ENCODE measurements at places on chromosomes 11 and 22.

DNA sequence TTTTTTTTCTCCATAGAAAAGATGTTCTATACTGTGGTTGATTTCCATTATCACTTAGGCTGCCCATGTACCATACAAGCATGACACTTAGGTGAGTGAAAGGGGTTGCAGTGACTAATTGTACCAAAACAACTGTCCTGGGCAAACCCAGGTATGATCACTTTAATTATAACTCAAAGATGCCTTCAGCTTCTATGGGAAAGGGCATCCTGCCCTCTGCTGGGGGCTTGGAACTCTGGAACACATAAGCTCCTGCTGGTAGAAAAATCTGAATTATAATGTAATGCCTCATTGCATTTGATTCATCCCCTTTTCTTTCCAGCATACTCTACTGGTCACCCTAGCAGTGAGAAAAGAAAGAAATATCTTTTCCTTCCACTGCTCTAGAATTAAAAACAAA lies 206.3 kb downstream of the DDX10 start:
- DNase-seq = no peak

DNA sequence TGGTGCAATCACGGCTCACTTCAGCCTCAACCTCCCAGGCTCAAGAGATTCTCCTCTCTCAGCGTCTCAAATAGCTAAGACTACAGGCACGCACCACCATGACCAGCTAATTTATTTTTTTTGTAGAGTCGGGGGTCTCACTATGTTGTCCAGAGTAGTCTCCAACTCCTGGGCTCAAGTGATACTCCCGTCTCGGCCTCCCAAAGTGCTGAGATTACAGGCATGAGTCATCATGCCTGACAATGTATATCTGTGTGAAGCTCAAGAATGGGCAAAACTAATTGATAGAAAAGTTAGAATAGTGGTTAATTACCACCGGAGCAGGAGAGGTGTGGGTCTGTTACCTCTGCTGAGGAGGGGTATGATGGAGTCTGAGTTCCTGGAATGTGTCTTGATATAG lies 9.1 kb upstream of the SLC43A3 start:
- DNase-seq = no peak

GRCh38 chr11:114784216-114784615 lies 105.9 kb downstream of the NXPE2 start:
- DNase-seq = no peak

DNA sequence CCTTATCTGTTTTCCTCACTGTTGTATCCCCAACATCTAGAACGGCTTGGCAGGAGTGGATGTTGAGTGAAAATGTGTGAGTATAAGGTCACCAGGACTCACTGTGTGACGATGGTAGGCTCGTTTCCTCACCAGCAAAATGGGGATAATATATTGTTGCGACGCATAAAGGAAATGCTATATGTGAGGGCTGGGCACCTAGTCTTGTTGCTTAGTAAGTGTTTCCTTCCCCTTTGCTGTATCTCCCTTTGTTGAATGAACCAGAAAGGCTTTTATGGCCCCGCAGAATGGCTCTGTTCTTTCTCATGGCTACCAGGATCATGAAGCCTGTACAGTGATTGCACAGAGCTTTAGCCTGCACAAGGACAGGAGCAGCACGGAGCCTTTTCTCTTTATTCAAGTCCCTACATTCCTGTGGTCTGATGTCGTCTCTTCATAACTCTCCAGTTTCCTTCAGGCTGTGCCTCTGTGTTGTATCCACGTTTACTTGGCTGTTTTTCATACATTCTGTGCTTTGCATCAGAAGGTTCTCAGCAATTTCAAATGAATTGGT lies 5.4 kb downstream of the TNRC6B start:
- no peak for DNase-seq

DNA sequence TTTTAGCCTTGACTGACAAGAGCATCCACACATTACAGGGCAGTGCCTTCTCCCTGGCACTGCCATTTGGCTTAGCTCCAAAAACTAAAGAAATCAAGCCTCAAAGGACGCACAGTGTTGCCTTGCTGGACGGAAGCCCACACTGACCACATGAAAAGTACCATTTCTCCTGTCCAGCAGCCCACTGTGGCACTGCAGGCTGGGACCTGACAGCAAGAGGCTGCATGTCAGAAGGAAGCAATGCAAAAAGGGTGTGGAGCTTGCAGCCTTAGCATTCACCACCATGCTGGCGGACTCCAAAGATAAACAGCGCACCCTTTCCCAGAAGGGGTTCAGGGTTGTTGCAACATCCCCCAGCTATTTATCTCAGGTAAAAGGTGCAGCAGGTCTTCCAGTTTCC lies 109.3 kb upstream of the BMAL1 start:
- DNase-seq = no peak

DNA sequence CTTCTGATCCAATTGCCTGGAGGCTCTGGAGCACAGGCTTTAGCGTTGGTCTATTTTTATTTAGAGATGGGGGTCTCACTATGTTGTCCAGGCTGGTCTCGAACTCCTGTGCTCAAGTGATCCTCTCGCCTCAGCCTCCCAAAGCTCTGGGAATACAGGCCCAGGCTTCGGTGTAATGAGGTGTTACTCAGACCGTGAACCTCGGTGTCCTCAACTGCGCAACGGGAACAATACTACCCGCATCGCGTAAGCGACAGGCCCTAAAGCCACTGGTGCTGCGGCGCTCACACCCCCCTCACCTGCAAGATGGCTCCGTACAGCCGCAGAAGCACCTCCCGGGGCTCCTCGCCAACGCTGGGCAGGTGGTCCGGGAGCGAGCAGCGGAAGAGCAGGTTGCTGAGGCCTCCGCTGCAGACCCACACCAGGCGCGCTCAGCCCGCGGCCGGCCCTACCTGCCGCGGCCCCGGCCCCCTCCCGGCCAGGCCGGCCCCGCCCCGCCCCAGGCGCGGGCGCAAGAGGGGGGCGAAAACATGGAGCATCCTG lies 628 bp downstream of the CHKB start:
- no peak for DNase-seq

DNA sequence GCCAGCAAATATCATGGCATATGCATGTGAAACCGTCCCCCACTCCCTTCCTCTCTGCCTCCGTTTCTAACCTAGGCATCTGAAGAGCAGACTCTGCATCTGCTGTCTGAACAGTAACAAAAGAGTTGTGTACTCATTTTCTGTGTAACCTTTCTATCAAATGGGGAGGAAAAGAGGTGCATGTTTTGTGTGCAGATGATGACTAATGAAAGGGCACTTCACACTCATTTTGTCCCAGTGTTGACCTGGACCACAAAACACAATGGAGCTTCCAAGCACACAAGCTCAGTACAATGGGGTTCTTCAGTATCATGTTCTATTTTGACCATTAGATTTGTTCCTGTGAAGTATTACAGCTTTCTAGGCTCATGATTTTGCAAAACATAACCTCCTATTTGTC lies 13.0 kb downstream of the JHY start:
- no peak for DNase-seq
